ENCODE measurements at places on chromosomes 13 and 19. TPM values are rescaled to one million over a fixed set of nuclear protein-coding genes. Genes with fewer than 3 reads are reported as not detected.

The SHANK1 gene
- total RNA-seq = not detected

The LGALS14 gene
- not detected for total RNA-seq

The FGF14 gene
- total RNA-seq = not detected

The SLC5A5 gene
- not detected for total RNA-seq

The UTP14C gene
- total RNA-seq = 11.4 TPM

The LRG1 gene
- total RNA-seq = 0.98 TPM

The P2RY11 gene
- 3.9 TPM for total RNA-seq

The MIDN gene
- total RNA-seq = 117 TPM

The FCAR gene
- 0.33 TPM for total RNA-seq

The IRGC gene
- not detected for total RNA-seq

The LRRC63 gene
- not detected for total RNA-seq

The CACNA1A gene
- 0.15 TPM for total RNA-seq

The TEKTIP1 gene
- total RNA-seq = not detected

The ANGPTL8 gene
- total RNA-seq = not detected

The SIRT6 gene
- 12.9 TPM for total RNA-seq

The RASGRP4 gene
- 0.67 TPM for total RNA-seq

The METTL21C gene
- total RNA-seq = 2.2 TPM

The SHISA7 gene
- total RNA-seq = not detected

The RSPH6A gene
- total RNA-seq = not detected

The PPM1N gene
- total RNA-seq = not detected

The PCDH9 gene
- total RNA-seq = 1.9 TPM

The CYP4F2 gene
- not detected for total RNA-seq

The IGLON5 gene
- total RNA-seq = not detected

The LGALS7B gene
- not detected for total RNA-seq

The SLC25A41 gene
- 0.42 TPM for total RNA-seq

The SLC7A10 gene
- not detected for total RNA-seq

The SPTBN4 gene
- total RNA-seq = 1.0 TPM

The MYPOP gene
- 5.9 TPM for total RNA-seq

The KIR3DL1 gene
- not detected for total RNA-seq

The STXBP2 gene
- 2.4 TPM for total RNA-seq

The DNAJC15 gene
- total RNA-seq = 6.2 TPM

Measured in gastrocnemius medialis (tissue), 4 donors.